ENCODE measurements at places on chromosomes 6 and 20.

- DNase-seq = no peak
Measured at GRCh38 chr6:11414176-11414963, 123.2 kb upstream of the TMEM170B start.

- no peak for DNase-seq
Measured at GRCh38 chr20:58737198-58737597, 44.6 kb downstream of the NPEPL1 start.

DNA sequence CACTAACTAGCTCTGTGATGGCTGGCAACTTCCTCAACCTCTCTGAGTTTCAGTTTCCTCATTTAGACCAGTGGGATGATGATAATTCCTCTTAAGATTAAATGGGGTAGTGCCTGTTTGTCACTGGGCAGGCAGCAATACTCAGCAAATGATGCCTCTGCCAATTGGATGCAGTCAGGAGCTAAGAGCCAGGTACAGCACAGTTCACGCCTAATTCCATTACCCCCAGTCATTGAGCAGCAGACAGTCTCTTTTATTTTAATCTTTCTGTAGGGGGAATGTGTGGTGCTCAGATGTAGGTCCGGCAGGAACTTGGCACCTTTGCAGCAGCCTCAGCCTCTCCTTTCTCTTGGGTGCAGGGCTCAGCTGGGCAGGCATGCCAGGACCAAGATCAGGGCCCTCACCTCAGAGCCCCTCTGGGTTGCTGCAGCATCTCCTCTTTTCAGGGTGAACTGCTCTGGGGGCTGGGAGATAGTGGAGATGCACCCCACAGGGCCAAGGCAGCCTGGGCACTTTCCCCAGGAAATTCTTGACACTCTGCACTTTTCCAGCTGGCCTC is 243.8 kb downstream of the LRFN2 start:
- DNase-seq = no peak

- peak; percentile 87 for DNase-seq
Measured at GRCh38 chr6:158631678-158632537, 12.6 kb downstream of the DYNLT1 start.

DNA sequence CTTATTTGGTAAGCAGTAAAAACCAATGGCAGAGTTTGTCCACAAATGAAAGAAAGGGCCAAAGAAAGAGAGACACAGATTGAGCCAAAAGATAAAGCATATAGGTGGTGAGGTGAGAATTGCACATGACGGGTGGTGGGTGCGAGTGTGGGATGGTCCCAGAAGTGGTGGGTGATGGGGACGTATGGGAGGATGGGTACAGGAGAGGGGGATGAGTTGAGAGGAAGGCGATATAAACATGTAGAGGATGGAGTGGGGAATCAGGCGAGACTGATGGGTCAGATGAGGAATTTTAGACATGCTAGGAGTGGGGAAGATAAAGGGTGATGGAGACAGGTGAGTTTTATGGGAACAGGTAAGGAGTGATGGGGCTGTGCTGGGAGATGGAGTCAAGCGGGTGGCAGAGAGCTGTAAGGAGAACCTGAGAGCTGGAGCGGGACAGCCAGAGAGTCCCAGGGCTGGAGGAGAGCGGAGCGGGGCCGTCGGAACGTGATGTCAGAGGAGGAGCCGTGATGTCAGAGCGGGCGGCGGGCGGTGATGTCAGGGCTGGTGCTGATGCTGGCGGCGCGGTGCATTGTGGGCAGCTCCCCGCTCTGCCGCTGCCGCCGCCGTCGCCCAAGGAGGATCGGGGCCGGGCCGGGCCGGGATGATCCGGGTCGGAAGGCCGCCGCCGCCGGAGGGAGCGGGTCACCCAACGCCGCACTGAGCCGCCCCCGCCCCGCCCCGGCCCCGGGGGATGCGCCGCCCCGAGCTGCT is at the start of gene TTBK1:
Gene TTBK1, plus strand, starts transcription at position 574 of the 756 bp plus-strand sequence. CDS start 3,180 bp downstream, outside the sequence.
- DNase-seq = no peak

- DNase-seq = no peak
Measured at GRCh38 chr6:170285482-170285881, 5.4 kb downstream of the DLL1 start.

- no peak for DNase-seq
Measured at GRCh38 chr6:169964486-169965180, 213.2 kb downstream of the ERMARD start.

GRCh38 chr6:11212664-11213063 is 19.8 kb downstream of the NEDD9 start:
- peak; percentile 69 for DNase-seq

DNA sequence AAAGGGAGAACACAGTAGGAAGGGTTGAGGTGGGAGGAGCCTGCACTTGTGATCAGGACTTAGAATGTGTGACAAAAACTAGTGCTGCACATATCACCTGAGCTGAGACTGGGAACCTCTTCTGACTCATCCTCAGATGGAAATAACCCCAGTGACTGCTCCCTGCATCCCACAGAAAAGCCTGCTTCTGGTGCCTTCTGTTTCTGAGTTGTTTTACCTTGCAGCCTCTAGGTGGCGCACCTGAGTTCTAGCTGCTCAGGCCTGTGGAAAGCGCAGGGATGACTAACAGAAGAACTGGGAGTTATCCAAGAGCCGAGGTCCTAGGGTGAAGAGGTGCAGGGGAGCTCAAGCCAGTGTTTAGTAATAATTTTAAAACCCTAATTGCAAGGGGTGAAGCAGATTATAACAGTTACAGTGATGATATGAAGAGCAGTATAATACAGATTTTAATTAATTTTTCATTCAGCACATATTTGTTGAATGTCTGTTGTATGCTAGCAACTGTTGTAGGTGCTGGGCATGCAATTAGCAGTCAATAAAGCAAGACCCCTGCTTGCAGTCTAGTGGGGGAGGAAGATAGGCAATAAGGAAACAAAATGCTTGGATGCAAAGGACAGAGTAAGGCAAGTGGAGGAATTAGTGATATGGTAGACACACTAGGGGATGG is 302.5 kb downstream of the DHX35 start:
- peak; percentile 67 for DNase-seq

DNA sequence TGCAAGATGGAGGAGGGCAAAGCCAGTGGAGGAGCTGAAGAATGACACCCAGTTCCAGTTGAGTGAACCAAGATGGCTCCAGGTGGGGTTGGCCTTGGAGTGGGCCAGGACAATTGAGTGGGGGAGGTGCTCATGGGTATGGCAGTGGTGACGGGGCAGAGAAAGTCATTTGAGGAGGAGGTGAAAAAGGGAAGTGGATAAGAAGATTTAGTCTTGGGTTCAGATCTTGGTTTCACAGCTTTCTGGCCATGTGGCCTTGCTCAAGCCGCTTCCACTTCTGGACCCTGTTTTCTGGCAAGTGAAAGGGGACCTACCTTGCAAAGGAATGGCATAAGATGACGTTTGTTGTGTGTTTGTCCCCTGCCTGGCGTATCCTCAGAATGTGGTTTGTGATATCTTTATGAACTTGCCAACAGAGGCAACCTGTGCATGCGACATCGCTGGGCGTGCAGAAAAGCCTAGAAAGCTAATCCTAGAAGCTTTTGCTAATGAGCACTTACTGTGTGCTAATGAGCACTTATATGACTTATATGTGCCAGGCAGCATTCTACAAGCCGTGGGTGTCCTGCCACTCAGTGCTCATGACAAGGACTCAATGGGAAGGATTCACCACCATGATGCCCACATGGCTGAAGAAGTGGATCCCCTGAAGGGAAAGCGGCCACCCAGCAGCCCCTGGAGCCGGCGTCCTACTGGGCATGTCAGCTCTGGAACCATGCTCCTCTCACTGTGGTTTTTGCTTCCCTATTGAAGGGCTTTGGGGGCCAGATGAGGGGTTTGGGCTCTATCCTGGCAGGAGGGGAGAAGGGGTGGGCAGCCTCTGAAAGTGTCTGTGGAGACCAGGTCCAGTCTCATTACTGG is 23.6 kb upstream of the STX16 start:
- no peak for DNase-seq
